Progenitor cell of endocrine pancreas (in vitro differentiated cells): ENCODE measurements at places on chromosomes 3 and 15. TPM values are rescaled to one million over a fixed set of nuclear protein-coding genes. Genes with fewer than 3 reads are reported as not detected.

- peaks cover 14% of the 10 kb centered on the region for H3K27me3 ChIP-seq
- peaks cover 5% of the 10 kb centered on the region for H3K4me1 ChIP-seq
- no peak for DNase-seq
- no peak overlapping the region for H3K27ac ChIP-seq
- H3K36me3 ChIP-seq: no peaks in the 10 kb centered on the region
Measured at GRCh38 chr3:140467796-140468315, 210.0 kb upstream of the TRIM42 start.

GRCh38 chr3:120765830-120766493 lies 23.4 kb downstream of the GTF2E1 start:
- peaks cover 7% of the 10 kb centered on the region for H3K36me3 ChIP-seq
- no peak overlapping the region for H3K4me3 ChIP-seq
- H3K27ac ChIP-seq: no peak overlapping the region
- H3K27me3 ChIP-seq: no peaks in the 10 kb centered on the region
- peaks cover 37% of the 10 kb centered on the region for H3K4me1 ChIP-seq

DNA sequence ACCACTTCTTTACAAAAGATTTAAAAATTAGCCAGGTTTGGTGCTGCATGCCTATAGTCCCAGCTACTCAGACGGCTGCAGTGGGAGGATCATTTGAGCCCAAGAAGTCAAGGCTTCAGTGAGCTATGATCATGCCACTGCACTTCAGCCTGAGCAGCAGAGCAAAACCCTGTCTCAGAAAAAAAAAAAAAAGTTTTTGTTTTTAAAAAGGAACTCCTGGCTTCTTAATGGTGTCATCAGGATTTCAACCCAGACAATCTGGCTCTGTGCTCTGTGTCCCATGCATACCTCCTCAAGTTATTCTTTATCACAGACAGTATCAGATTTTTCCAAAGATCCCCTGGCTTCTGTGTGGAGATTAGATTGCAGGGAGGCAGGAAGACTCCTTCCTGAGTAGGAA lies 64.2 kb upstream of the IL12A start:
- no peak overlapping the region for H3K4me3 ChIP-seq
- H3K36me3 ChIP-seq: no peaks in the 10 kb centered on the region
- H3K27me3 ChIP-seq: no peaks in the 10 kb centered on the region

Gene GHRL
- 31.8 and 45.8 TPM in 2 replicates for total RNA-seq

GRCh38 chr3:3333571-3333970 lies 154.1 kb upstream of the CRBN start:
- no peaks in the 10 kb centered on the region for H3K4me1 ChIP-seq
- no peak overlapping the region for H3K4me3 ChIP-seq
- no peak overlapping the region for H3K27ac ChIP-seq
- no peak for DNase-seq

- DNase-seq: no peak
- H3K27me3 ChIP-seq: no peaks in the 10 kb centered on the region
- peaks cover 1% of the 10 kb centered on the region for H3K36me3 ChIP-seq
- H3K4me1 ChIP-seq: peaks cover 3% of the 10 kb centered on the region
Measured at GRCh38 chr3:61141697-61142096, 109.6 kb downstream of the FHIT start.

DNA sequence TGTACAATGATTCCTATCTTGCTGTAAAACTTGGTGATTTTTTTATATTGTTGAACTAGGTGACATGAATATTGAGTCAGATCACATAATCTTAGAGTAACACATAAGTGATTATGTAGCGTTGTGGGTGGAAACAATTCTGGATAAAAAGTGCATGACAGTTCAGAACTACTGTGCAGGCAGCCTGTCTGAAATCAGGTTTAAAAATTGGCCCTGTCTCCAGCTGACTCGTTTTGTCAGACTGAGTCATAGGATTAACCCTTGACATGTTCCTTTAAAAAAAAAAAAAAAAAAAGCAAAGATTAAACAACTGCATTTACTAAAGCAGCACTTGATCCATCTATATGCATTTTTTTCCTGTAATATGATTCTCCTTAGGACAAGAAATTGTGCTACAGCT lies 160.0 kb upstream of the CGNL1 start:
- no peaks in the 10 kb centered on the region for H3K27me3 ChIP-seq
- H3K27ac ChIP-seq: peak overlapping the region; percentile 11
- DNase-seq: no peak
- peaks cover 54% of the 10 kb centered on the region for H3K4me1 ChIP-seq
